T follicular helper cell (primary cell): ENCODE measurements at places on chromosomes 6 and 20.

- DNase-seq = no peak
Observed at GRCh38 chr20:56098981-56099500, 93.7 kb upstream of the CBLN4 start.

GRCh38 chr20:61877776-61878477 lies 187.8 kb downstream of the TAF4 start:
- DNase-seq = no peak

DNA sequence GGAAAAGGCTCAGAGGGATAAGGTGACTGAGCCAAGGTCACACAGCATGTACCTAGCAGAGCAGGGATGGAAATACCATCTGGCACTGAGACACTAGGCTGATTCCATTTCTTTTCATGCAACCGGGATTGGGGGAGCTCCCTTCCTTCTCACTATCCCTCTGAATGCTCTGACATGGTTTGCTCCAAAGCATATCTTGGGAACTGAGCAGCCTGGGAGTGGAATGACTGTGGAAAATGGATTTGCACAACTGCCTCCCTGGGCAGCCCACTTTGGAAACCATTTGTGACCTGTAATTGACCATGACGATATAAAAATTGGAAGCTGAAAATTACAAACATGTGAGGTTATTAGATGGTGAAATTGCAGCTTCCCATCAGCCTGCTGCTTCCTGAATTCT lies 309.0 kb upstream of the CHD6 start:
- no peak for DNase-seq

DNA sequence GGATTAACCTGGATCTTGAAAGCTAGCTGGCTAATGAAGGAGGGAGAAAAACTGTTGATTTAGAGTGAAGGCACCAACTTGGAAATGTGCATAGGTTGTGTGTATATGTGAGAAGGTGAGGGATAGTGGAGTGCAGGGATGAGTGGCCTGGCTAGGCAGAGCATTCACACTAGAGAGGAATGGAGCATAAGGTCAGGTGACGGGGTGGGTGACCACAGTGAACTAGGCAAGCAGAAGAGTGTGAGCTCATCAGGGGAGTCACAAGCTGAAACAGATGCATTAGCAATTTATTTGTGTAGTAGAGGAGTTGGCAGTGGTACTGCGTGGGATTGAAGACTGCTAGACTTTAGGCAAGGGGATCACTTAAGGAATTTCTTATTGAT lies 10.5 kb downstream of the ANKRD66 start:
- no peak for DNase-seq

DNA sequence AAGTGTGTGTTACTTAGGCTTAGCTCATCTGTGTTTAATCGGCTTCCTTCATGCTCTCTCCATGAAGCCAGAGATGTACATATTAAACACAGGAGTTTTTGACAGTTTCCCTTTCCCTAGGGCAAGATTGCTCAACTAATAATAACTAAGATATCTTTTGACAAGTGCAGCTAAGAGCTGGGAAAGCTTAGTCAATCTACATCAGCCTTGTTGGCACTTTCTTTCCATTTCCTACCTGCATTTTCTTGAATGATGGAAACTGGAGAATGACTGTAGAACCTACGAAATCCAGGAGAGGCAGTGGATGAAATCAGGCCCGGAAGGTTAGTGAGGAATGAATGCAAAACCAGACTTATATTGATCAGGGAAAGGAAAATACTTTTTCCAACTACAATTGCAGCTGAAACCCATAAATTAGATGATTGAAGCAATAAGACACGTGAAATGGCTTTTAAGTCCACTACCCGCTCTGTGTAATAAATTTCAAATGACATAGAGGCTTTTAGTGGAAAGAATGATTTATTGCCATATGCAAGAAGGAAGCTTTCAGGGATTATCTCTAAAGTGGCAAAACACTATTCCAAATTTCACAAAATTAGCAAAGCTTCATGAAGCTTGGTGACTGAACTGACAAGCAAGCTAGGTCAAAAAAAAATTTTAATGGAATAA lies 237.2 kb upstream of the ID4 start:
- no peak for DNase-seq

DNA sequence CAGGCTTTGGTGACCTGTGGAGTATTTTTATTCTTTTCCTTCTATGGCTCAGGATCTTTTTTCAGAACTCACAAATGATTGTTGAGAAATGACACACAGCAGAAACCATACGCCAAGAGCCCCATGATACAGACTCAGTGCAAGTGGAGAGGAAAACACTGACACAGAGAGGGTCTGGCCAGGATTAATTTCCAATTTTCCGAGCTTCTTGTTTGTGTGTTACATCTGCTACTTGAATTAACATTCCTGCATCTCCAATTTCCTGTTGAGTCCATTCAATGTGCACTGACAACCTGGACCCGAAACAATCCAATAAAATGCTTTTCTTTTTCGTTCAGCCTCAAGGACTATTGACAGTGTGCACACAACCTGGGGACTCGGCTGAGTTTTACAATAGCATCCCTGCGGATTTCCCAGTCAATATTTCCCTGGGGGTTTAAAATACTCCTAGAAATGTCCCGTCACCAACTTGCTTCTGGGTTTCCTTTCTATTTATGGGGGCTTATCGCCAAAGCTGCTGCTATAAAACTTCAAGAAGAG lies 4.9 kb upstream of the MLN start:
- no peak for DNase-seq

DNA sequence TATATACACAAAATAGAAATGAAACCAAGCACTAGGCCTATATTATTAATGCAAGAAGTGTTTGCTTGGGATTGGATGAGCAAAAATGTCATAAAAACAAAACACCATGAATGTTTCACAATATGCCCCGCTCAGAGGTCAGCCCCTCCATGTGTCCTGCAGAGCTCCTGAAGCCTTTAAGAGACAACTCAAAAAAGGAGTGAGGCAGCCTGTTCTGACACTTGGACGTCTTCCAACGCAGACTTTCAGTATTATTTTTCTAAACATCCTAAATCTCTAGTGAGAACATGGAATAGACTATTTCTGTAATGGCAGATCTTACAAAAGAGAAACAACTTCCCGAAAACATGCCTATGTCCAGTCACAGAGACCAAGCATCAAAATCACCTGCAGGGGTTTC lies 322.6 kb downstream of the PRKN start:
- DNase-seq = no peak

GRCh38 chr6:148747145-148747470 lies 278 bp downstream of the UST start:
- peak; percentile 21 for DNase-seq

DNA sequence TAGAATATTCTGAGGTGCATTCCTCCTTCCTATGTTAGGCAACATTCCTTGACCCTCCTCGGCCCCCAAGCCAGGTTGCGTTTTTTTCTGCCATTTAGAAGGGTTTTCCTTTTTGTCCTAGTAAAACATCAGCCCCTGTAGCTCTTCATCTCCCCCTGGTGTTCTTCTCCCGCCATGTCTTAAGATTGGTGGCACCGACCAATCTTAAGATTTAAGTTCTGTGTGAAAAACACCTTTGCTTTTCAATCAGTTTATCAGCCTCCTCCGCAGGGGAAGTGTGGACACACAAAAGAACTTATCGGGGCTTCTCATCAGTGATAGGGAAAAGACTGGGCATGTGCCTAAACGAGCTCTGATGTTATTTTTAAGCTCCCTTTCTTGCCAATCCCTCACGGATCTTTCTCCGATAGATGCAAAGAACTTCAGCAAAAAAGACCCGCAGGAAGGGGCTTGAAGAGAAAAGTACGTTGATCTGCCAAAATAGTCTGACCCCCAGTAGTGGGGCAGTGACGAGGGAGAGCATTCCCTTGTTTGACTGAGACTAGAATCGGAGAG lies 719 bp upstream of the EDN1 start:
- DNase-seq = peak; percentile 23

DNA sequence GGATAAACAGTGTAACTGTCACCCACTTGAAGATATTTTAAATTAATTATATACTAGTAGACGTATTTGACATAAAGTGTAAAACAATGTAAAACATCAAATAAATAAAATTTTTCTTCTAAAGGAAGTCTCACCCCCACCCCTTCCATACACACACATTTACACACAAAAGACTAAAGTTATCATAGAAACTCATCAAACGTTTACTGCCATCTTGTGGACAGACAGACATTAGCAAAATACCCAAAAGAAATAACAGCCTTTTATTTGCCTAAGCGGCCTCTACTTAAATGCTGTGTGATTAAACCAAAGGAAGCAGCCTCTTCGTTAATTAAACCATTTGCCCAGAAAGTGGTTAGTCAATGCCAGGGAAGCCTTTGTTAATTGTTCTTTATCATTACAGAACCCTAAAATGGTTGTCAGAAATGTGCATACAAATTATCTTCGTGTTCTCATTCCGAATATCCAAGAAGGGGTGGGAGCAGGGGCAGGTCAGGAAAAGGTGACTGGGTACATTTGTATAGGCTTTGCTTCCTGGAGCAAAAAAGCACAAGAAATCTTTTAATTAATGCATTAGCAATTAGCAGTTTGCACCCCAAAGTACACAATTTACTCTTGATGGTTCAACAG lies 176.2 kb upstream of the SASH1 start:
- DNase-seq = no peak

GRCh38 chr20:24575811-24576210 lies 106.4 kb downstream of the SYNDIG1 start:
- DNase-seq = no peak

- DNase-seq = no peak
Observed at GRCh38 chr20:62966212-62967148, 14.0 kb downstream of the SLC17A9 start.

GRCh38 chr6:82589509-82590206 lies 226.0 kb downstream of the TPBG start:
- no peak for DNase-seq

- DNase-seq = no peak
Observed at GRCh38 chr6:166763606-166764472, 136.8 kb upstream of the RPS6KA2 start.

DNA sequence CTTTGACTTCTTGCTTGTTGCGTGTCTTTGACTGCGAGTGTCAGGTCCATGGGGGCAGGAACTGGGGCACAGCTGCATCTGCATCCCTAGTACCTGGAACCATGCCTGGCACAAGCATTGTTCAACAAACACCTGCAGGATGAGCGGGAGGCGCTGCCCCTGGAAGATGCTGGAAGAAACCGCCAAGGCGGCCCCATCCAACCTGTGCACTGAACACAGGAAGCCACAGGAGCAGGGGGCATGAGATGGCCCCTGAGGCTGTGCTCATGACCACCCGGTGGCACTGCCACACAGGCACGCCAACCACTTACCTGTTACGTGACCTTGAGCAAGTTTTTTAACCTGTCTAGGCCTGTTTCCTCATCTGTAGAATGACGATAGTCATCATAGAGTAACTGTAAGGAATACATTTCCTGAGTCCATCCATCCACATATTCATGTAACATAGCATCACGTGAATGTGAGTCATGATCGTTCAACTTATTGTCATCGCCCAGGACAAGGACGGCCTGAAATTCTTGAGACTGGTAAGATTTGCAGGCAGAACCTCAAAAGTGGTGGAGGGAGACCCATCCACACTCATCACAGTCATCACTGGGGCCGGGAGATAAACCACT lies 374.2 kb downstream of the PREX1 start:
- DNase-seq = no peak

DNA sequence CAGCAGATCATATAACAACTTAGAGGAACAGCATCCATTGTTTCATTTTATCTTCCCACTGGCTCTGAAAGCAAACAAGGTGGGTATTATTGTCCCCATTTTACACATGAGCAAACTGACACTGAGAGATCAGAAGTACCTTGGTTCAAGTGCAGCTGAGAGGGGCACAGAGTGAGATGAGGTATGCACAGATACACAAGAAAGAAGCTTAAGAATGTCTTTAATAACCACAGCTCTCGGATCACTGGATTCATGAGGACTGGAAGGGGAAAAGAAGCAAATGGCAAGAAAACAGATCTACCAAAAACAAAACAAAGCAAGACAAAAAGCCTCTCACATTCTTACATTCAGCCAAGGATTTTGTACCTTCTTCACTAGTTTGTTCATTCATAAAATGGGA lies 10.6 kb downstream of the SLC2A10 start:
- no peak for DNase-seq

DNA sequence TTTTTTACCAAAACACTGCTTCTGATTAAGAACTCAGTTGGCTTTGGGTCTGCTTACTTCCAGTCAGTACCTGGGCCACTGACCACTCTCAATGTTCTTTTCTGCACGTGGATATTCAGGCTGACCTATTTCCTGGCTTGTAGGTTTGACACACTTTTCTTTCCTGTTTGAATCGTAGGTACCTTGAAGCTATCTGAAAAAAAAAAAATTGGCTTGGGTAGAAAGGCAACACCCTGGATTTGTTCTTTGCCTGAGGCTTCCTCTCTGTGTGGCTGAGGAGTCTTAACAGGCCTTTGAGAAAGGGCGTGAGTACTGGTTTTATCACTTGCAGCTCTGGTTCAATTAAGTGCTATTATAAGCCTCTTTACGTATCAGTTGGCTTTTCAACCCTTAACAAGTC lies 60.6 kb upstream of the IL20RA start:
- no peak for DNase-seq

DNA sequence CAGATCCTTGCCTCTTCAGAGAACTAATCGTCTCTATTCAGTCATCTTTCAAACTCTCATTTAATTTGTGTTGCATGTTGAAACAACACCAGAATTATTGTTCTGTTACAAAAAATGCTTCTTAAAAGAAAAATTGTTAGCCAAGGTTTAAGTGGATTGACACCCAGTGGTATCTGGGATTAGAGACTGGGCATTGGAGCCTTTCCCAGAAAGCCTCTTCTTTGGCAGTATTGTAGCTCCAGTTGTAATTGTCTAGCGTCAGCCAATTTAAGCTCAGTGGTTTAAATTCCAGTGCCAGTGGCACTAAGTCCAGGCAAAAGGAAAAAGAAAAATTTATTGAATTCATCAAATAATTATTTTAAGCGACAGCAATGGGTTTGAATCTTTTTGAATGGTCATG lies 801 bp downstream of the CCDC28A start:
- no peak for DNase-seq

GRCh38 chr6:105824732-105825131 lies 261.4 kb upstream of the PRDM1 start:
- DNase-seq = no peak

GRCh38 chr6:151141685-151142084 lies 98.1 kb upstream of the AKAP12 start:
- DNase-seq = no peak

DNA sequence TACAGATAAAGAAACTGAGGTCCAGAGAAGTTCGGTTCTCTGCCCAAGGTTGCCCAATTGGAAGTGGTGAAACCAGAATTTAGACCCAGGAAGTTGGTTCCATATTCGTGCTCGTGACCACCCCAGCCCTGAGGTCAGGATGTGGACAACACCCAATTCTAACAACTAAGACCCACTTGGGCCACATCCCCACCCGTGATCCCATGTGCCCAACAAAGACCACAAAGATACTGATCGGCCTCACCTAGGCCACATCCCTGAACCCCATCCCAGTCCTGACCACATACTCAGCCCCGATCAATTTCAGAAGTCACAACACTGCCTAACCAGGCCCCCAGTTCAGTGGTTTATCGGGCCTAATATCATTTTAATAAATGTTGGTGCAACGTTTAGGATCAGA lies 138.4 kb downstream of the PREX1 start:
- DNase-seq = no peak
